ENCODE measurements at places on chromosomes 5 and 9. TPM values are rescaled to one million over a fixed set of nuclear protein-coding genes. Genes with fewer than 3 reads are reported as not detected.

The PALM2AKAP2 gene
- total RNA-seq = 5.1 TPM

The OSMR gene
- total RNA-seq = 73.0 TPM

The SGCD gene
- total RNA-seq = 22.0 TPM

The FGF1 gene
- total RNA-seq = 2.6 TPM

The TMEM250 gene
- total RNA-seq = 80.7 TPM

The ZFP2 gene
- 1.8 TPM for total RNA-seq

The QRFP gene
- total RNA-seq = not detected

The SAPCD2 gene
- total RNA-seq = 1.5 TPM

The PCDHA7 gene
- 0.66 TPM for total RNA-seq

The ZNF483 gene
- 1.8 TPM for total RNA-seq

The ISL1 gene
- total RNA-seq = not detected

The PCDHB3 gene
- 0.29 TPM for total RNA-seq

All from smooth muscle cell of trachea (primary cell).